ENCODE measurements at places on chromosomes 7 and 10.

DNA sequence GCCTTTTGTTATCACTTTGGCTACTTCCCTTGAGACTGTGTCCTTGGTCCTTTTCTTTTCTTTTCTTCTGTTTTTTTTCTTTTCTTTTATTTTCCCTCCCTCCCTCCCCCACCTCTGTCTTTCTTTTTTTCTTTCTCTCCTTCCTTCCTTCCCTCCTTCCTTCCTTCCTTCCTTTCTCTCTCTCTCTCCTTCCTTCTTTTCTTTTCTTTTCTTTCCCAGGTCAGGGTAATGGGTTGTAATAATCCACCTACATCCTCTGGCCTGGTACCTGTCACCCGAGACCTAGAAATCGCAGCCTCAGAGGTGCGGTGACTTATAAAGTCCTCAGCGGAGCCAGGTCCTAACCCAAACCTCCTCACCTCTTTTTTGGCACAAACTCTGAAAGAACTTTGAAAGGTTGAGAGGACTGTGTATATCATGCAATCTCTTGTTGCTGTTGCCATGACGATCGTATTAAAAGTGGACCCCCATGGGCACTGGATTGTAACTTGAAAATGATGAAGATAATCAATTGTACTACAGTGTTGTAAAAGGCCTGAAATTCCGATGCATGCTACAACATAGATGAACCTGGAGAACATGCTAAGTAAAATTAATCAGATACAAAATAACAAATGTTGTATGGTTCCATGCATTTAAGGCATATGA, 140.7 kb upstream of the AGK start:
- DNase-seq = no peak

- DNase-seq = no peak
Measured at GRCh38 chr7:112752576-112752975, 37.6 kb downstream of the TMEM168 start.

DNA sequence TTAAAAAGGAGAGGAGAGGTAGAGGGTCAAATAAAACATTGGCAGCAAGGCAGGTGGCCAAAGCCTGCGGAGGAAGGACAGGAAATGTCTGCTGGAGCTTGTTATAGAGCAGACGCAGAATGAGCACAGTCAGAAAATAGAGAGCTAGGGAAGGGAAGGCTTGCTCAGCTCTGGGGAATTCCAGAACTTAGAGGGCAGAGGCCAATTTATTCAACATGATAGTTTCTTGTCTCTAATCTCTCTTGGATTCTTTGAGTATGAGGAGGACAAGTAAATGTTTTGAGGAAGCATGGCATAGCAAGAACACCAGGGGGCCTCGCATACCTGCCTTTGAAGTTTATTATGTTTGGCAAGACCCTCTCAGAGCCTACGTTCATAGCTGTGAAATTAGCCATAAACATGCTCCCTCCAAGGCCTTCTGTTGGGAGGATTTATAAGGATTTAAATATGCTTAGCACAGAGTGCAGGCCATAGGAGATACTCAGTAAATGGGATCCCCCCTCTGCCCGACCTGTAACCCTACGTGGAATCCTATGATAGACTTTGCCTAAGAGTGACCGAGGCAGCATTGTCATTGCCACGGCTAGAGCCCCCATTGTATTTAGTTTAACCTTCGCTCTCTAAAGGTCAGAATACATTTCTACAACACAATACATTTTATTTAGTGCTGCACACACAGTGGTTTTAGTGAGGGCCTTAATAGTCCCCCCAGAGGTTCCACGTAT, 293.9 kb downstream of the CCDC3 start:
- DNase-seq = peak; percentile 29

DNA sequence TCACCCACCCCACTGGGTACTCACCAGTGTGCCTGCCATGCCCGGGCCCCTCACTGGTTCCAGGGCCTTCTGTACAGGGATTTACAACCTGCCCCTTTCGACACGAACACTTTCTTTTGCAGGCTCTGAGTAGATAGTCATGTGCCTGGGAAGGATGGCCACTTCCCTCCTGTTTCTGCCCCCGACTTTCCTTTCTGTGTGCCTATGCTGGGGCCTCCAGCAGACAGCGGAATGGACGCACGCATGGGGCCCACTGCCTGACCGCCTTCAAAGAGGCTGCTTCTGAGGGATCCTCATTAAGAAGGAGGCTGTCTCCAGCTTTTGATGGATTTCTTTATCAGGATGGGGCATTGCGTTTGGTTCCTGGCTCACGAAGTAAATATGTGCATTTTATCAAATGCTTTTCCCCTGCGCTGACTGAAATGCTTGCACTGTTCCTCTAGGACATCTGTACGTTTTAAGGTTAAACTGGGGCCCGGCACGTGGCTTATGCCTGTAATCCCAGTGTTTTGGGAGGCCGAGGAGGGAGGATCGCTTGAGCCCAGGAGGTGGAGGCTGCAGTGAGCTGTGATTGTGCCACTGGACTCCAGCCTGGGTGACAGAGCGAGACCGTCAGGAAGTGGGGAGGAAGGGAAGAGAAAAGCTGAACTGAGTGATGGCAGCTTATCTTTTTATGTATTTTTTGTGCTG, 29.4 kb upstream of the NKX6-2 start:
- DNase-seq = no peak

DNA sequence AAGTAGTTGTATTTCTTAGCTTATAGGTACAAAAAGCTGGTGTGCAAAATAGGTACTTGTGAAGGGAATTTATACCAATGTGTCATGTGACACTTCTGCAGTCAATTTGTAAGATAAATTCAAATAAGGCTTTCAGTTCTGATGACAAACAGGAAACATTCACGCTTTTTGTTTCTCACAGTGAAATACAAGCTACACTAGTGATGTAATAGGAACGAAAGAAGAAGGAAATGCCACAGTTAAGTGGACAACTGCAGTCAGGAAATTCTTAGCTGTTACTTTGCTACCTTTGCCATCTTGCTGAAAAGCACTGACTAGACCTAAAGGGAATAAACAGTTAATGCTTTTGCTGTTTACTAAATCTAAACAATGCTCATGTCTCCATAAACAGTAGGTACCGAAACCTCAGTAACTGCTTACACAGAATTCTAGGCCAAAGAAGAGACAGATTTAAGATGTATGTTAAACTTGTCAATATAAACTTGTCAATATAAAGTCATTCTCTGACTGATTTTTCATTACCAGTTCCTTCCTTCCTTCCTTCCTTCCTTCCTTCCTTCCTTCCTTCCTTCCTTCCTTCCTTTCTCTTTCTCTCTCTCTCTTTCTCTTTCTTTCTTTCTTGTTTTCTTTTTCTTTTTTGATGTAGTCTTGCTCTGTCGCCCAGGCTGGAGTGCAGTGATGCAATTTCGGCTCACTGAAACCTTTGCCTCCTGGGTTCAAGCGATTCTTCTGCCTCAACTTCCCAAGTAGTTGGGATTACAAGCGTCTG, 10.1 kb downstream of the OTUD1 start:
- no peak for DNase-seq

GRCh38 chr10:33509231-33509831, 174.9 kb upstream of the NRP1 start:
- DNase-seq = no peak

DNA sequence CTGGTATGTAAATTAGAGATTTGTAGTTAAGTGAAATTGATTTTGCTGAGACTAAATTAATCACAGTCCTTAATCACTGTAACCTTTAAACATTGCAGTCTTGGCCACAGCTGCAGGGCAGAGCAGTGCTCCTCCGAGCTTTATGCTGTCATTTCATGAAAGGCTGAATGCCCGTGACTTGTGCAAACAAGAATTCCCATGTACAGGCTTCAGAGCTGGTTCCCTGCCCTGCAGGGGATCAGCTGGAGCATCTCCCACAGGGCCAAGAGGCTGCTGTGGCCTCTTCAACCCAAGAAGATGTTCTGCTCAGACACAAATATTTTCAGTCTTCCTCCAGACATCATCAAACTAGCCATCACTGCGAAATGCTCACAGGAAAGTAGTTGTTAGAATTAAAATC, 419.1 kb downstream of the AUTS2 start:
- DNase-seq = no peak

- no peak for DNase-seq
Measured at GRCh38 chr7:151205730-151206129, 4.6 kb downstream of the H2BK1 start.

GRCh38 chr7:47746468-47746867, 164.6 kb upstream of the TNS3 start:
- DNase-seq = no peak

DNA sequence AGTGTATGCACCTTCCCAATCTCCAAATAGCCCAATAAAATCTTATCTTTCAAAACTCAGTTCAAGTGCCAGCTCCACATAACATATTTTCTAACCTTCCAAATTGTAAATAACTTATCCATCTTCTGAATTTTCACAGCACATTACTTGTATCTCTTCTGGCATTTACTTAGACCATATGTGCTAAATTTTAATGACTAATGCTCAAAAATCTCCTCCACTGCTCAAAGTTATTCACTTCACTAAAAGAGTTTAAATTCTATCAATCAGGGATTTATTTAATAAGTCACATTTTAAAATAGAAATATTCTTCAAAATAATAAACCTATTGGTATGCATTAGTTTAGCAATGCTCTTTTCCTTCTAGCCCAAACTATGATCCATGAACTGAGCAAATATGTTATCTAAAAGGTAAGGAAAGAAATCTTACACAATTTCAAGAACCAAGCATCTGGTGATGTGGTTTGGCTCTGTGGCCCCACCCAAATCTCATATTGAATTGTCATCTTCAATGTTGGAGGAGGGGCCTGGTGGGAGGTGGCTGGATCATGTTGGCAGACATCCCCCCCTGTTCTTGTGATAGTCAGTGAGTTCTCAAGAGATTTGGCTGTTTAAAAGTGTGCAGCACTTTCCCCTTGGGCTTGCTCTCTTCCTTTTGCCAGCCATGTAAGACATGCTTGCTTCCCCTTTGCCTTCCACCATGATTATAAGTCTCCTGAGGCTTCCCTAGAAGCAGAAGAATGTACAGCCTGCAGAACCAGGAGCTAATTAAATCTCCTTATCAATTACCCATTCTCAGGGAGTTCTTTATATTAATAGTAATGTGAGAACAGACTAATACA, 28.1 kb upstream of the GPR22 start:
- no peak for DNase-seq
